ENCODE measurements at places on chromosomes 16 and 17.

DNA sequence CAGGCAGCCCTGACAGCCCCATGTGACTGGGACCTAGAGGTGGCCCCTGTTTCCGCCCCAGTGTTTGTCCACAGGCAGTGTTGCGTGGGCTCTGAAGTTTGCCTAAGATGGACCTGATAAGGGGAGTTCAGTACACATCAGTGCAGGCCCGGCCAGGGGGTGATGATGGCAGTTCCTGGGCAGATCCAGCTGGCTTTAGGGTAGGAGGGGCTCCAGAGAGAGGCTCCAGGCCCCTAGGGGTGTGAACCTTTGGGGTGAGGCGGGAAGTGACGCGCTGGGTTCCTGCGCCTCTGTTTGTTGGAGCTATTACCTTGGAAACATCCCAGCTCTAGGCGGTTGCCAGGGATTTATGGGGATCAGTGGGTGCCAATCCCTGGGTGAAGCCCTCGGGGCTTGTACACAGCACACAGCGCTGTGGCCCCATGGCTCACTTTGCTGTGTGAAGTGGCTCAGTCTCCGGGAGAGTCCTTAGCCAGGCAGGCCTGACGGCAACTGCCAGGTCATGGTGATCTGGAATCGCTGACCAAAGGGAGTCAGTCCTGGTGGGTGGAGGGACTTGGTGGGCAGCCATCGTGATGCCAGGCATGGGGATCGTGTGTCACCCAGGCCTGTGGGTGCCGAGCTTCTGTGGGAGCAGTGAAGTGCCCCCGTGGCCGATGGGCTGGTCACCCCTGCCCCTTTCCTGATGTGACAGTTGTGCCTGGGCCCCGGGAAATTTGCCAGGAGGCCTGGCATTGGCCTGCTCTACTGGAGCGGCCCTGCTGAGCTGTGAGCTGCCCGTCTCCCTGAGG, 146.1 kb downstream of the SEC14L1 start:
- DNase-seq, result no peak

- no peak for DNase-seq
These were observed 14.2 kb downstream of the ANKFY1 start for GRCh38 chr17:4249452-4250029.

DNA sequence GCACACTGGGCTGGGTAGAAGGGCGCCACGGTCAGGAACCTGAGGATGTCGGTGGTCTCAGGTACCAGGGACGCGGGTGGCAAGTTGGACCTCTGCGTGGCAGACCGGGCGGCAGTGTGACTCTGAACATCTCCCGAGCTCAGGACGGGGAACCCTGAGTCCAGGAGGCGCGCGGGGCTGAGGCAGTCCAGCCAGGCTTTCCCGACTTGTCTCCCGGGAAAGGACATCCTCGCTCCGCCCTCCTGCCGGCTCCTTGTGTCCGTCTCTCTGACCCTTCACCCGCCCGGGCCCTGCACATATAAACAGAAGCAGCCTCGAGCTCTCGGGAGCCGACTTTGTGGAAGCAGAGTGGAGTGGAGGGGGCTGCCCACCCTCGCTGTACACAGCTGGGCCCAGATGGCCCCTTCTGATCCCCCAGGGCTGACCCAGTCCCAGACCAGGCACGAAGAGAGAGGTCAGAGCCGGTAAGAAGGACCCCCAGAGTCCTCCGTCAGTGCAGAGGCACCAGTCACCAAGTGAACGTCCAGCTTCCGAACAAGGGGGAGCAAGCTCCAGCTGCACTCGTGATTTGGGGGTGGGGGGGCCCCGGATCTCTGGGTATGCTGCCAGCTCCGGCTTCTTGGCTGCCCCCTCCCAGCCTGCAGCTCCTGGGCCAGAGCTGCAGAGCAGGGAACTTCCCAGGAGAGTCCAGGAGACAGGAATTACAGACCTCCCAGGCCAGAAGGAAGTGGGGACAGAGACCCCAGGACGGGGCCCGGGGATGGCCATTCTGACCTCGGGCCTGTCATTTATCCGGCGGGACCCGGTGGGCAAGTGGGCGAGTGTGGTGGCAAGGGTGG, 8.5 kb upstream of the P2RX1 start:
- DNase-seq, result no peak

- no peak for DNase-seq
These were observed 36.7 kb downstream of the CMIP start for GRCh38 chr16:81481207-81481821.

- DNase-seq, result peak; percentile 87
These were observed at the start of gene WSB1 for GRCh38 chr17:27293898-27294688. TSS of gene WSB1 (plus strand) at chr17:27294114. CDS start at chr17:27294396, 282 bp downstream.
